ENCODE measurements at places on chromosomes 2 and 18.

GRCh38 chr18:9322744-9323143 lies 11.8 kb upstream of the TWSG1 start:
- no peak for DNase-seq

- no peak for DNase-seq
Measured at GRCh38 chr2:78817430-78817829, 208.1 kb upstream of the REG3G start.

DNA sequence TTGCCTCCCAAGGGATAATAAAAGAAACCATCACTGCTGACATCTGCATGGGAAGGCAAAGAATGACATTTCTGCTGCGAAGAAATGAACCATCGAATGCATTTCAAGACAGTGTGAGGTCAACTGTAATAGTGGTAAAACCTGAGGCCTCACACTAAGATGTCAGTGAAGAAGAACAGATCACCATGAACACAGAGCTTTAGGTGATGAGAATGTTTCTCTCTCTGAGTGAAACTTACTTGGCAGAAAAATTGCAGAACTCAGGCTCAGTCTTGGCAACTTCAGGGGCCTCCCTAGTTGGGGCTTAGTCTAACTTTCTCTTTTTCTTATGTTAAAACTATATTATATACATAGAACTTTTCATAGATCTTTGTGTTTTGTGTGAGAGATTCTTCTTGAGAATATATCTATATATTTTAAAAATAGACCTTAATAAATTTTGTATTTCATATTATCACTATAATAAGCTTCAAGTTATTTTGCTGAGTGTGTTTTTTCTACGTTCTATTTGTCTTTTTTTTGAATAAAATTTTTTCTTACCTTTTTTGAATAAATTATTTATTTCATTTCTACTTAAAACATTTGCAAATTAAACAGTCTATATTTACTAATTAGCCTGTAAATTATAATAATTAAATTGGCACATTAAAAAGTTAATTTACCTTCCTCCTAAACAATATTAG lies 427.5 kb upstream of the TRIB2 start:
- no peak for DNase-seq

DNA sequence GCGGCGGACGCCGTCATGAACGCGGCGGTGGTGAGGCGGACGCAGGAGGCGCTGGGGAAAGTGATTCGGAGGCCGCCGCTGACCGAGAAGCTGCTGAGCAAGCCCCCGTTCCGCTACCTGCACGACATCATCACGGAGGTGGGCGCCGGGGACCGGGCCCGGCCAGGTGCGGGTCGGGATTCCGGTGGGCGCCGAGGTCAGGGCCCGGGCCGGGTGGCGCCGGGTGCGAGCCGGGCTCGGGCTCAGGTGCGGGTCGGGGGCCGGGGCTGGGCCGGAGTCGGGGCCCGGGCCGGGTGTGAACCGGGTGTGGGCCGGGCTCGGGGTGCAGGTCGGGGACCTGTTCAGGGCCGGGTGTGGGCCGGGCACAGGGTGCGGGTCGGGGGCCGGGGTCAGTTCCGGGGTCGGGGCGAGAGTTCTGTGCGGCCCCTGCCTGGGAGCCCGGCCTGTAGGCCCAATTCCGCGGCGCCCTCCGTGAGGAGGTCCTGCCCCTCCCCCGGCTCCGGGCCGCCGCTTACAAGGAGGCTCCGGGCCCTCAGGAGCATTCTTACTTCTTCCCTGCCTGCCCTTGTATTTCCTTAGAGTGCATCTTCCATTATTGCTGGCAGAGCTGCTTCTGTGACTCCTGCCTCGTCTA lies 447 bp downstream of the TRAF3IP1 start:
- DNase-seq = no peak

GRCh38 chr2:96823198-96823597 lies 7.1 kb downstream of the CNNM3 start:
- DNase-seq = no peak

- no peak for DNase-seq
Measured at GRCh38 chr18:70666936-70667335, 378.1 kb downstream of the SOCS6 start.

GRCh38 chr2:65710779-65711295 lies 278.4 kb upstream of the SPRED2 start:
- no peak for DNase-seq

GRCh38 chr2:11213090-11213638 lies 57.9 kb downstream of the SLC66A3 start:
- no peak for DNase-seq

- DNase-seq = no peak
Measured at GRCh38 chr2:160251569-160251968, 51.5 kb upstream of the ITGB6 start.

DNA sequence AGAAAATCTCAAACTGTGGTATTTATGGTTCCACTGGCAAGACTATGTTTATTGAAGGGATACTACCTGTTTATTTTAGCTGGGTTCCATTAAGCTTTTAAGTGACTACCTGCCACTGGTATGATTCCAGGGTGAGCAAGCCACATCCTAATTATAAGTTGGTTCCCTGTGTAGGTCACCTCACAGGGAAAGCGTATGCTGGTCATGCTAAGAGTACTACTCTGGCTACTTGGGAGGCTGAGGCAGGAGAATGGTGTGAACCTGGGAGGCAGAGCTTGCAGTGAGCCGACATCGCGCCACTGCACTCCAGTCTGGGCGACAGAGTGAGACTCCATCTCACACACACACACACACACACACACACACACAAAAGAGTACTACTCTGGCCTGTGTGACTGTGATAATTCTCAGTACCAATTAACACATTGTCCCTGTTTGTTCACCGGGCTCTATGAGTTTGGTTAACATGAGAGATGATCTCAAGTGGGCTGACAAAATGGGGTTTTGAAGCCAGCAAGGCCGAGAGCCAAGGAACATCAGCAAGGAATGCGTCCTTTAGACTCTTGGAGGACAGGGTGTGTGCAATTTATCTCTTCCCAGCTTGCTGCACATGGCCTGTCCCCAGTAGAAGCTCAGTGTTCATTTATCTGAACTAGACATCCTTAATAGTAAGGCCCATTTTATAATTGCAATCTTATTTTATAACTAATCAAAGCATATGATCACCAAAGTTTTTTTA lies 15.2 kb upstream of the ITSN2 start:
- DNase-seq = peak; percentile 59

DNA sequence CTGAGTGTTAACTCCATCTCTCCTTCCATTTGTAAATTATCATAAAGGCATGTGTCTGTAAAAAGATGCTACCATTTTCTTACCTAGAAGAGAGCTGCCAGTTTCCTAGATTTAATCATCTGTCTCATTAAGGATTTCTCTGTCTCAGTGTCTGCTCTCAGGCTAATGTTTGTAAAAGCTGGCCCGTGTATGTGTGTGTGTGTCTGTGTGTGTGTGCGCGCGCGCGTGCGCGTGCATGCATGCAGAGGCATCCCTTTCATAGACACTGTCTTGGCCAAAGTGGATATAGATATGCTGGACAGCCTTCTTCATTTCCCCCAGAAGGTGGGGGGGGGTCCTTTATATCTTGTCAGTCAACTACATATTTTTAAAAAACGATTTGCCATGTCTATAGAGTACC lies 18.9 kb downstream of the MGAT5 start:
- DNase-seq = no peak

DNA sequence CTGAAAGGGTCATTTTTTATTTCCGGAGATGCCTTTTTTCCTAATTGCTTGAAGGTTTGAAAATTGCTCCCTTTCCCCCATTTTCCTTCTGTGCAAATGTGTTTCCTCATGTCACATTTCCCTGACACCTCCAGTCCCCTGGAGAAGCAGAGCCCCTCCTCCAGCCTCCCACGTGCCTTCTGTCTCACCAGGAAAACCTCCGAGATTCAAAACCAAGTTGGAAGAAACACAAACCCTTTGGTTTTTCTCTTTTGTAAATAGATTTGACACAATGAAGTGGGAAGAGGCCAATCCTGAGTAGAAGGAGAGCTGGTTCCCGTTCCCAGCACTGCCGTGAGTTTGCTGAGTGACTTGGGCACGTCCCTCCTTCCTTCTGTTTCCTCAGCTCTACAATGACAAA lies 125.4 kb upstream of the MYCN start:
- DNase-seq = no peak

- peak; percentile 36 for DNase-seq
Measured at GRCh38 chr2:46308081-46308480, 10.9 kb downstream of the EPAS1 start.

GRCh38 chr18:61957801-61958516 lies 65.2 kb upstream of the RNF152 start:
- no peak for DNase-seq

- DNase-seq = no peak
Measured at GRCh38 chr2:120383631-120384340, 37.9 kb downstream of the INHBB start.

- no peak for DNase-seq
Measured at GRCh38 chr2:73937899-73938298, 11.2 kb downstream of the DGUOK start.

DNA sequence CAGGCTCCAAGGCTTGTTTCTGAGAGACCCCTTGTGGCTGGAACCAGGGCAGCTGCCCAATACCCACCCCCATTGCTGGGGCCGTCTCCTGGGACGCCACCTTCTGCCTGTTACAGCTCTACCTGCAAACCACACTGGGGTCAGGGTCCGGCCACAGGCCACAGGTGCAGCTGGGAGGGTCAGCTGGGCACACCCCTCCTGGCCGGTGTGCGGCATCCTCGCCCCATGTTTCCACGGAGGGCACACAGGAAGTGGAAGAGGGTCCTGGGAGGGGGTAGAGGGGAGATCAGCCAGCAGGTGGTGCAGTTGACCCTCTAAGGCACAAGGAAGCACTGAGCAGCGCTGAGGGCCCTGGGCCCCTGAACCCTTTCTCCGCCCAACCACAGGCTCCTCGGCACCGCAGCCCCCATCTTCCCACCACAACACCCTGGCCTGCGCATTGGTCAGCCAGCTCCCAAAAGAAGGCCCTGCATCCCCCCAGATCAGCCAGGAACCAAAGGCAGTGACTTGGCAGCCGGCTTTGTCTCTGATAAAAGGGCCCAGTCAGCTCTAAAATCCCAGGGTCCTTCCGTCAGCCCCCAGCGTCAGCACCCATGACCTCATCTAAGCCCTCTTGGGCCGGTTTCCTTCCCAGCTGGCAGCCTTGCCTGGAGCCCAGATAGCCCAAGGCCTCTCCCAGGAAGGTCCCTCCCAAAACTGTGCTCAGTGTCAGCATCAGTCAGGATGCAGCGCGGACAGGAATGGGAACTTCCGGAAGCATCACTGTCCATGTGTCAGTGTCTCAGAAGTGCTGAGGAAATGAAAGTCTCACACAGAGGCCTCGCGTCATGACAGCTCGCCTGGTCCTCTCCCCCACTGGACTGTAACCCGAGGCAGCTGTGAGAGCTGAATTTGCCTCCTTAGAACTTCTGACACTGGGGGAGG lies 1.7 kb downstream of the ERFE start:
- no peak for DNase-seq

- DNase-seq = no peak
Measured at GRCh38 chr18:59270689-59271257, 2.5 kb downstream of the RAX start.

- no peak for DNase-seq
Measured at GRCh38 chr2:18819566-18819965, 230.2 kb upstream of the NT5C1B start.

GRCh38 chr2:177254433-177255226 lies 9.9 kb downstream of the NFE2L2 start:
- no peak for DNase-seq

GRCh38 chr2:237097911-237098702 lies 12.4 kb downstream of the COPS8 start:
- DNase-seq = no peak

DNA sequence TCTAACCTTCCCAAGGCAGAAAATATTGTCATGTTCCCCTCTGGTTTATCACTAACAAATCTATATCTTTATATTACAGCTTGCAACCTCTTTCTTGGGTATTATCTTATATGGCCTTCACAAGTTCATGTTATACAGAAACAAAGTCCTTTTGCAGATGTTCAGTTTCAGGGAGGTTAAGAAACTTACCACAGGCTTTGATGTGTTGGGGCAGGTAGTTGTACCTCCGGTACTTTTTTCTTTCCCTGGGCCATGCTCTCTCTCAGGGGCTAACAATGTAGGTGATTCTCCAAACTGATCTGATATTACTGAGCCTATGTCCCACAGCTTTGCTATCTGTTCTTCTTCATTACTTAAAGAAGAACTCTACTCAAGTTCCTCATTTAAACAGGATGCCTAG lies 548.9 kb upstream of the SYT4 start:
- DNase-seq = no peak

DNA sequence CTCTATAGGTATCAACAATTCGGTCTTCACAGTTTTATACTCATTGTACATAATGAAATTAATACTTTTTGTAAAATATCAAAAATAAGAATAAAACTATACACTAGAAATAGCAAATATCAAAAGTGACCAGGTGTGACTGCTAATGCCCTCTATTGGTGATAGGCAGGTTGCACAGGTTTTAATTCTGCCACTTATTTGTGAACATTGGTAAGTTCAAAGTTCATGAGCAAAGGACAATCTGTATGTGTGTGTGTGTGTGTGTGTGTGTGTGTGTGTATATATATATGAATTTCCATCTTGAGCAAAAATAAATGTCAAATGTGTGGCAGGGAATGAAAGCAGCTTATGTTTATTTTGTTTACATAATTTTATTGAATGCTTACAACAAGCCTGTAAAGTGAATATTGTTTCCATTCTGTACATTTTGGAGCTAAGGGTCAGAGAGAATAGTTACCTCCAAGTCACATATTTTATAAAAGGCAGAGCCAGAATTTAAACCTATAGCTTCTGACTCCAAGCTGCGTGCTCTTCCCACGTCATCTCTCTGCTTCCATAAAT lies 537.4 kb downstream of the CPS1 start:
- no peak for DNase-seq

DNA sequence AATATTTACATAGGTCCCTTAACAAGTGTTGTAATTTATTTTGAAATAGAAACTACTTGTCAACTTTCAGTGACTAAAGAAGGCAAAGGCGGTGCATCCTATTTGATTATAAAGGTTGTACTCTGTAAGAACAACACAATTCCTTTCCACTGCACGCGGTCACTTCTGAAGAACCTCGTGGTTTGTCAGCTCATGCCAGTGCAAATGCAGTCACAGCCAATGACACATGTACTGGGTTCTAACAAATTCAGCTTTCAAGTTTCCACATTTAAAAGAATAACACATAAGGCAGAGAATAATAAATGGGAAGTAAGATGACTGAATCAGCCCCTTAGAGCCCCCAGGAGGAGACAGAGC lies 39.7 kb downstream of the CYB5A start:
- DNase-seq = no peak

- DNase-seq = no peak
Measured at GRCh38 chr2:14928056-14928455, 295.5 kb downstream of the LRATD1 start.

DNA sequence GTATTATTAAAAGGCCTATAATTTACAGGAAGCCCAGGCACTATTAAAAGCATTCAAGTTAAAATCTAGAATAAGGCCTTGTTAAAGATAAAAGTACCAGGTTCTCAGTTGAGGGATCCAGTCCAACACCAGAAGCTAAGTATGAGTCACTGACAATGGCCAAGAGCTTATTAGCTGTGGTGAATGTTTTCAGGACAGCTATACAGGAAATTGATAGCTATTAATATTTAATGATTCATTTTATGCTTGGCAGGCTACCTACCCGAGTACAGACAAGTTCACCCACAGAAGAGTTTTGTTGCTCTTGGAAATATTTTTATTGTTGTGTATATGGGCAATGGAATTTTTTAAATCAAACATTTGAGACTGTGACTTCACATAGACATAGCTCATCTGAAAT lies 729.6 kb upstream of the ZNF804A start:
- no peak for DNase-seq

- no peak for DNase-seq
Measured at GRCh38 chr18:23981369-23981980, 33.1 kb upstream of the TTC39C start.

Data from NCI-H2029 treated with DMSO at 0.1 percent for 48 hours (cell line).